ENCODE measurements at places on chromosomes 11 and 22.
A peak's percentile ranks its signal among the peaks of the same experiment; 100 is the strongest.

DNA sequence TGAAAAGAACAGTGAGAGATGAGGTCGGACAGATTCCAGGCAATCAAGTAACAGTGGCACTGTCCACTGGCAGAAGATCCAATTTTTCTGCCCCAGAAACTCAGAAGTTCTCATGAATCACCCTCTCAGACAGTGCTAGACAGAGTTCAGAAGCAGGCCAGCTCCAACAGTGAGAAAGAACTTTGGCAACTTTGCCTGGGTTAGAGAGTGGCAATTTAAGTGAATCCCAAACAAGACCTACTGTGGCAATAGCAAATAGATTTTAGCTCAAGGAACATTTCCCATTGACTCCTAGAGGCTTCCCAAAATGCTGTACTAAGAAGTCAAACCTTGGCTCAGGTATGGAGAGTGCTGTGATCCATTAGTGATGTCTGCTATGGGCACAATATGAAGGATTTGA, 12.3 kb downstream of the CD44 start:
- no peak for DNase-seq

GRCh38 chr11:76592961-76593360, 77.6 kb downstream of the LRRC32 start:
- DNase-seq = no peak

GRCh38 chr11:2791521-2792380, 92.0 kb upstream of the KCNQ1OT1 start:
- DNase-seq = peak; percentile 17

GRCh38 chr22:31602259-31602952, 59.6 kb downstream of the PISD start:
- no peak for DNase-seq

GRCh38 chr22:42418811-42419242, 13.4 kb downstream of the NFAM1 start:
- no peak for DNase-seq

DNA sequence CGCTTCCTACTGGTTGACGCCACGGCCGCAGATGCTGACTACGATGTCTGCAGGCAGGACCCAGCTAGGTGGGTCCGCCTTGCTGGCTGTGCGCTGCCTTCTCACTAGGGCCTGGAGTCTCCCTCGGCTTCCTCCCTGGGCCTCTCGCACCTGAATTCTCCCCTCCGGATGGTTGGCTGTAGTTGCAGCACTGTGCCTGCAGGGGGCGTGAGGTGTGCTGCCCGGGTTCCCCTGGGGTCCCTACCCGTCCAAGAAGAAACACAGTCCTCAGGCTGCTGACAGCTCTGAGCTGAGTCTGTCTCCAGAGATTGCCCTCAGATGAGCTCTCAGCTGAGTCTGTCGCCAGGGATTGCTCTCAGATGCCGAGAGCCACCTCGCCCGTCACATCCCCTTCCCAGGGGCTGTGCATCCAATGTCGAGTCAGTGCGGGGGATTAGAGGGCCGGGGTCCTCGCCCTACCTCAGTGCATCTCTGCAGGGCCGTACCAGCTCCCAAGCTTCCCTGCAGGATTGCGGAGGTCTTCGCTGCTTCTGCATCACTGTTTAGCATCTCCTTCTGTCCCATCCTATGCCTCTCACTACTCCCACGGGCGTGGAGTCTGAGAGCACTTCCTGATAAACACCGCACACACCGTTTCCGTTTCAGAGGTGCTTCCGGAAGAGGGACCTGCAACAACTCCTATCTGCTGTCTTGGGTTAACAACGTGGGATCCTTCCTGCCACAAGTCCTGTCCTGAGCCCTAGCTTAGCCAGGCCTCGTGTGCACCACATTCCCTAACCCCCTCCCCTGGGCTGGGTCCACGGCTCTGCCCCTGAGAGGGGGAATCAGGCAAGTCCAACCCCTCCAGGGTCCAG, 196.9 kb downstream of the CSNK2A3 start:
- DNase-seq = no peak

GRCh38 chr22:50076646-50077535, 8.3 kb downstream of the MLC1 start:
- no peak for DNase-seq

DNA sequence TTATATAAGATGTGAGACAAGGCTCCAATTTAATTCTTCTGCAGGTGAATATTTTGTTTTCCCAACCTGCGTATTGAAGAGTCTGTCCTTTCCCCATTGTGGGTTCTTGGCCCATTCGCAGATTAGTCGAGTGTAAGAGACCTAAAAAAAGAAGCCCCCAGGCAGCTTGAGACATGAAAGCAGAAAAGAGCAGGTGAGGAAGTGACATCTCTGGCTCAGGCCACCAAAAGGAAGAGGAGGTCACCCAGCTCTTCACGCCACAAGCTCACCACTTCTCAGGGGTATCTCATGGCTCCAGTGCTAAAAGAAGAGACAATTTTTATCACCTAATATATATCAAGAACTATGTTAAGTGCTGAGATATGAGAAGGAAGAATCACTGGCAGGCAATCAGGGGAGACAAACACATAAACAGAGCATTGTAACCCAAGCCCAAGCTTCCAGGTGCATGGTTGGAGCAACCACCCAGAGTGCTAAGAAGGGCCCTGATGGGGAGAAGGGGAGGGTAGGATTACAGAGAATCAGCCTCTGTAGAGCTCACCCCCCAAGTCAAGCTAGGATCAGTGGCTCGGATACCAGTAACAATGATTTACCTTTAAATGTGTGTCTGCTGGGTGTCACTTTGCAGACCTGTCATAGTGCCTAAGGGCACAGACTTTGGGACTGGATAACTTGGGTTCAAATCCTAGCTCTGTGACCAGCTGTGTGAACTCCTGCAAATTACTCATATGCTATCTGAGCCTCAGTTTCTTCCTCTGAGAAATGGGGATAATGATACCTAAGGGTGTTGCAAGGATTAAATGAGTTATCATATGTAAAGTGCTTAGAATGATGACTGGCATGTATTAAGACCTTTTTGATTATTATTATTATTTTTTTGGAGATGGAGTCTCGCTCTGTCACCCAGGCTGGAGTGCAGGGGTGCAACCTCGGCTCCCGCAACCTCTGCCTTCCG, 39.2 kb downstream of the MCHR1 start:
- DNase-seq = no peak

DNA sequence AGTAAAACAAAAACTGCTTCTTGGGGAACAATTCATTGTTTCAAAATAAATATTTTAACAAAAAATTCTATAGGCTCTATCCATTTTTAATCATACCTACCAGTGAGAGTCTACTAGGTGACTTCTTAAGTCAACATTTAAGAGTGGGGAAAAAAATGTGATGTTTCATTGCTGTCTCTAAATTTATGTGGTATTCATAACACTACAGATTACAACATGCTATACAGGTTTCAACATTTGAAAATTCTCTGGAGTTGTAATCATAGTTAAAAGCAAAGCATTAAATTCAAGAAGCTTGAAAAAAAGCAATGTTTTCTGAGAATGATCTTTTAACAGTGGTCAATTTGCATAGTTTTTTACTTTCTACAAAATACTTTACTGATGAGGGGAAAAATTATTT, 18.3 kb downstream of the SBF2 start:
- no peak for DNase-seq

GRCh38 chr22:35386670-35387288, 5.9 kb downstream of the HMOX1 start:
- no peak for DNase-seq

GRCh38 chr11:26792941-26793340, 71.1 kb upstream of the SLC5A12 start:
- no peak for DNase-seq

GRCh38 chr11:120871924-120872323, 152.0 kb upstream of the TBCEL start:
- DNase-seq = no peak

GRCh38 chr11:27254744-27255446, 108.1 kb downstream of the CCDC34 start:
- DNase-seq = no peak

DNA sequence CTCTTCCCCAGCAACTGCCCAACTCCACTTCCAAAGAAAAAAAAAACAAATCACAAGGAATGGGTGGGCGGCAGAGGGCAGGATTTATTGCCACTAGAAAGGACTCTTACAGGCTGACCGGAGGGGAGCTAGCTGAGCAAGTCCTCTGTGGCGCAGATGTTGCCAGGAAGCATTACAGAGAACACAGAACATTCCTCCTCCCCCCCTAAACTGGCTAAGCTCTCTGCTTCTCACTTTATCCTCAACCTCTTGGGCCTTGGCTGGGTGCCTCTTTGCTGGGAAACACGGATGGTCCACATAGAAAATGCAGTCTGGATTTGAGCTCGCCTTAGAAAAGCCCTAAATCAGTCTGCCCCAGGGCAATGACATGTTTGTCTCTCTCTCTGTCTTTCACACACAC, 12.6 kb upstream of the FJX1 start:
- DNase-seq = peak; percentile 43

- DNase-seq = no peak
Measured at GRCh38 chr11:39255648-39256047, 2203.8 kb downstream of the LRRC4C start.

DNA sequence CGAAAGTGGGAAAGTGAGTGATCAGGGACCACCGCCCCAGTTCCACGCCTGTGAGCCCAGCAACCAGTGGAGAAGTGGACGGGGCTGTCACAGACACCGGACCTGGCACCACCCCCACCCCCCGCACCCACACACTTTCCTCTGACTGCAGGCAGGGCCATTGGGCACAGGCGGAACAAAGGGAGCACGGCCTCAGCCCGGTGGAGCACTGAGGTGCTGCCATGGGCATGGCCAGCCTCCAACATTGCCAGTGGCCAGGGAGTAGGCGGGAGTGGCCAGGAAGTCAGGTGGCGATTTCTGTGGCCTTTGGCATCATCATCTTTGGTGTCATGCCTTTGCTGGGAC, 78.5 kb downstream of the BCR start:
- no peak for DNase-seq

DNA sequence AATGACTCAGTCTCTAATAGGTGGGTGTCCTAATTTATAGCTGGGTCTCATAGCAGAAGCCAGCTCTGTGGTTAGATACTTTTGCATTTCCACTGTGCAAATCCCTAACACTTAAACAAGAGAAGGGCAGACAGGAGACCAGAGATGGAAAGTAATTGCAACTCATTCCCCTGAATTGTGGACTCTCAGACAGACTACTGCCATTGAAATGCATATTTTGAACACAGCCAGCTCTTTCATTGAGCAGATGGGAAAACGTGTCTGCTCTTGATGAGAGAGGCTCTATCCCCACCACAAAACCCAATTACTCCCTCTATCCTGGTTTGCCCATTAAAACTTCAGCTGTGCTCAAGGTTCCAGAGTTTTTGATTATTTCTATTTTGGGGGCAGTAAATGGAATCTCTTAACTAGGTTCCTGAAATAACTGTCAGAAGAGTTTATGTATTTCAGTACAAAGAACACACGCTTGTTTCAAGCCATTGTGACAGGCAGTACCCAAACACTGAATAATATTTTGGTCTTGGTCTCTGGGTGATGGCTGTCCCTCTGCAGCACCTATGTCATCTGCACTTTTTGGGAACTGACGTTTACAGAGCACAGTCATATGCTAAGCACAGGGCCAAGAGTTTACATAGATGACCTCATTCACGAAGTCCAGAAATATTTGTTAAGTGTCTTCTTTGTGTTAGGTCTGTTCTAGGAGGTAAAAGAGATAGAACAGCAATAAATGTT, 41.7 kb downstream of the FAM227A start:
- DNase-seq = no peak

- DNase-seq = no peak
Measured at GRCh38 chr11:88544656-88545280, 207.2 kb upstream of the CTSC start.

DNA sequence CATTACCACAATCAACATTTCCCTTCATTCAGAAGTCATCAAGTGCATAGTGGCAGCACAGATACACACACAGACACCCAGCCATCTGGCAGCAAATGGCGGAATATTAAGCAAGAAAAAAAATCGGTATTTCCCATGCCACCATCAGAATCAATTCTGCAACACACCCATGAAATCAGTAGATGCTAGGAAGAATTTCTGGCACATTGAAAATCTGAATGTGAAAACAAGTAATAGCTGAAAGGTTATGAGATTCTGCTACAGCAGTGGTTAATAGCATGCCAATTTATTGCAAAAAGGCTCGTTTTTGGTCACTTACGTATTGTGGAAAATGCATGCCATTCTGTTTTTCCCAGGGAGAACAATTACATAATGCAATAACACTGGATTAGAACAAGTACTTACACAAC, 91.1 kb downstream of the PICALM start:
- DNase-seq = no peak

DNA sequence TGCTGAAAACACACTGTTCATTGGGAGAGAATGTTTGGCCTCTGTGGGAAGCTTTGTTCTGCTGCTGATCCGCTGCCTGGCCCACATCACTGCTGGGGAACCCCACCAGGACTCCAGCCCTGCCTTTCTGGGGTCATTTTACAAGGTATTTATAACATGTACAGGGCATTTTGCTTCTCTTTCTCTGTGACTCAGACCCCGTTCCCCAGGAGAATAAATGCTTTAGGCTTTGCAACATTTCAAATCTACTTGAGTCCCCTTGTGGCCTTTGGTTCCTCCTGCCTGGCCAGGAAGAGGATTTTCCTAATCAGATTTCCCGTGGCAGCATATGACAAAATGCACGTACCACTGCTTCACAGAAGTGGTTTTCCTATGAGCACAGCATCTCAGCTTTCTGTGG, 43.0 kb downstream of the BTG4 start:
- no peak for DNase-seq
